ENCODE measurements at places on chromosomes 16 and 17.

GRCh38 chr17:41448506-41448905, 7.7 kb upstream of the KRT38 start:
- DNase-seq: no peak

DNA sequence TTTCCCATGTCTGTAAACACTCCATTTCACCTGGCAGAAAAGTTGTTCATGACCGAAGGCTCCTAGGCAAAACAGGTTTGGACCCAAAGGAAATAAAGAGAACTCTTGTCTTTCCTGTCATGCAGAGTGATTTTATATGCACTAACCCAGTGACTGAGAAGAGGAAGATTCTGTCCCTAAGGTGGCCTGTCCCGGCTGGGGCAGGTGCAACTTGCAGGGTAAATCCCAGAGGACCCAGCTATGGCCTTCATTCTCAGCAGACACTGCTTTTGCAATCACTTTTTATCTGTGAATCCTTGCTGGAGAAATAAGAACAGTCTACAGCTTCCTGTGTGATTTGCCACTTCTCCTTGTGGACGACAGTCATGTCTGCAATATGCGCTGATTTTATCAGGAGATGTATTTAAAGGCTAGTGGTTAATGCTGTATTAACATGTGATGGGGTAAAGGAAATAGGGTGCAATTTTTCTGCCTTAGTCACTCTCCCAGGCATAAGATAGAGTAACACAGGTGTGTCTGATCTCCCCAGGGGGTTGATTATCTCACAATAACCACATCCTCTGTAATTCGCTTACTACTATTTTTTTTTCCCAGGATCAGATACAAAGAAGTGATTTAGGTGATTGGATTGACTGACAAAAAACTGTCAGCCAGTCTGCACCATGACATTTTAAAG, 696.8 kb upstream of the SOX9 start:
- DNase-seq: no peak

- DNase-seq: no peak
Measured at GRCh38 chr17:48002916-48003416, 32.1 kb downstream of the CDK5RAP3 start.

- DNase-seq: no peak
Measured at GRCh38 chr16:57643147-57643874, 14.9 kb downstream of the ADGRG1 start.

GRCh38 chr17:20281860-20282259, 185.5 kb downstream of the LGALS9B start:
- no peak for DNase-seq

GRCh38 chr17:39335704-39336223, 65.7 kb downstream of the FBXL20 start:
- no peak for DNase-seq

- DNase-seq: no peak
Measured at GRCh38 chr17:78567991-78568390, 9.2 kb downstream of the DNAH17 start.

- no peak for DNase-seq
Measured at GRCh38 chr17:27218719-27219488, 75.0 kb upstream of the WSB1 start.

GRCh38 chr17:683499-684254, 31.0 kb downstream of the VPS53 start:
- DNase-seq: no peak

DNA sequence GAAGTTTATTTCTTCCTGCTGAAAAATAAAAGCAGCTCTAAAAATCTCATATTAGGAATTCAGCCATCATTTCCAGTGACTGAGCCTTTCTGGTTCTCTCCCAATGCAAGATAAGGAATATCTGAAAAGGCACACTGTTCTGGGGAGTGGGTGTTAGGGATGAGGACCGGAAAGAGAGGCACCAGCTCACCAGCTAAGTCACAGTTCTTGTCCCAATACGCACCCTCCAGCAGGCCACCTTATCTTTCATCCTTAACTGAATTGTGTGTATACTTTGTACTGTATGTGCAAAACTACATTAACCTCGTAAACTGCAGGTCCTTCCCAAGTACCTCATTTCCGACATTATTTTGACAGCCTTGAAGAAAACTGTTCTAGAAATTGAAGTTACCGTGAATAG, 11.0 kb downstream of the AMFR start:
- no peak for DNase-seq

GRCh38 chr17:81409190-81409935, 14.1 kb downstream of the BAHCC1 start:
- no peak for DNase-seq

DNA sequence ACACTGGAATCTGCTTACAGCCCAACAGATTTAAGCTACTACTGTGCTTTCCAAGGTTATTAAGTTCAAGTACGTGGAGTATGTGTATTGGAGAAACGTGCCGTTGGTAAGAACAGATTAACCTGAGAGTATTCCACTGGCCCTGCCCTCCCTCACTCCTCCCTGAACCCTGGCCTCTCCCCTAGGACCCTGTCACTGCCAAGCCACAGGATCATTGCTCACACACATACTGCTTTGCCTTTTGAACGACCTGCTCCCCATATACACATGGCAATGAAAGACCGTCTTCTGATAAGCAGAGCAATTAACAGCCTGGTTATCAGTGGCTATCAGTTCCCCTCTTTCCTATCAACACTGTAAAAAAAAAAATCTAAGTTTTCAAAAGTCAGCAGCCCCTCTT, 458.9 kb upstream of the DYNLRB2 start:
- no peak for DNase-seq

- DNase-seq: peak; percentile 68
Measured at GRCh38 chr16:4358831-4359561, 7.9 kb upstream of the PAM16 start.

- DNase-seq: peak; percentile 29
Measured at GRCh38 chr16:67942200-67942509, 1.8 kb downstream of the LCAT start.

All from activated CD4-positive, alpha-beta T cell treated with anti-CD3 and anti-CD28 coated beads for 4 hours (primary cell).